ENCODE measurements at places on chromosomes 6 and 20.

- no peak for DNase-seq
Measured at GRCh38 chr6:47105469-47106178, 63.5 kb upstream of the ADGRF1 start.

GRCh38 chr6:1047981-1048541 is 263.8 kb upstream of the FOXQ1 start:
- no peak for DNase-seq

DNA sequence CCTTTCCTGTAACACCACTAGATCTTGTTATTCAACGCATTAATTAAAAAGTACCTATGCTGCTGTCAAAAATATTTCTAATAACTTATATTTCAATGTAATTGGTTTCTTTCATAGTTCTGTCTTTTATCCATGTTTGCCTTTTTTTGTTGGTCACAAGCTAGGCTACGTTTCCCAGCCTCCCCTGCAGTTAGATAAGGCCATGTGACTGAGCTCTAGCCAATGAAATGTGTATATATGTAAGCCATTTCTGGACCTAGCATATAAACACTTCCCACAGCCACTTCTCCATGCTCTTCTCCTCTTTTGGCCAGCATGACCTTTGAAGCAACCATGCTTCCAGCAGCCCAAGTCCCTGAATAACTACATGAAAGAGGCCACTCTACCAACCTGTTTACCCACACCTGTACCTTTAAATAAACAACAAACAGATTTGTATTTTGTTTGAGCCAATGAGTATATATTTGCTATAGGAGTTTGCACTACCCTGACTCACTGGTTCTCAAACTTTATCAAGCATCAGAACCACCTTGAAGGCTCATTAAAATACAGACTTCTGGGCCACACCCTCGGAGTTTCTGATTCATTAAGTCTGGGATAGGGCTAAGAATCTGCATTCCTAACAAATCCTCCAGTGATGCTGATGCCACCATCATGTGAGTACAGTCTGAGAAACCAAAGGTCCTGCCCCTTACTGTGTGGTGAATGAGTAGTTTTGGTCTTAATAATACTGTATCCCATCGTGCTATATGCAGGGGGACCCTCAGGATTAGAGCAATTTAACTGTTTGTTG is 45.6 kb upstream of the BEND6 start:
- no peak for DNase-seq

DNA sequence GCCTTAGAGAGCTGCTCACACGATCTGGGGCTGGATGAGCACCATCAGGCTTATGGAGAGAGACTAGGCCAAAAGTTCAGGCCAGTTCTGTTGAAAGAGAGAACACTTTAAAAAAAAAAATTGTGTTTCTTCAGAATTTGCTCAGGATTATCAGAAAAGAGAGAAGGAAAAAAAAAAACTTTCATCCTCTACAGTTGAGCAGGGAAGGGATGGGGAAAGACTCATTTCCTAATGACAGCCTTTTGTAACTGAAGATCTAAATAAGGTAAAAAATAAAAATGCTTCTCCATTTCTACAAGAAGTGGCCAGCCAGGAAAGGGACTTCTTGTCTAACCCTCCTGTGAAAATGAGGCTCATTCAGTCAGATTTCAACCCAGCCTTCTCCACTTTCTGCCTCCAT is 134.8 kb downstream of the LY86 start:
- no peak for DNase-seq

DNA sequence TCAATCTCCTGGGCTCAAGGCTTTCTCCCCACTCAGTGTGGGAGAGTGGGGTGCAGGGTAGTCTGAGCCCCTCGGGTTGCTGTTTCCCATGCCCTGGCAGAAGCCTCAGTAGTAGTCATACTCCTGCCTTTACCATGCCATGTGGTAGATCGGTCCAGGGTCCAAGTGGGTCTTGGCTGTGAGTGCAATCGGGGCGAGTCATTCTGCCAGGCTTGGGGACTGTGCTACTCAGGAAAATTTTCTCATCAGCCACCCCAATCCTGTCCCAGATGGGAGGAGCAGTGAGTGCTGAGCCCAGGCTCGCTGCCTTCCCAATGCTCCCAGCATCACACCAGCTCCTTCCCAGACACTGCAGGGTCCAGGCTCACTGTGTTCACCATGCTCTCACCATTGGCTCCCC is 10.7 kb upstream of the RAET1L start:
- DNase-seq = no peak

DNA sequence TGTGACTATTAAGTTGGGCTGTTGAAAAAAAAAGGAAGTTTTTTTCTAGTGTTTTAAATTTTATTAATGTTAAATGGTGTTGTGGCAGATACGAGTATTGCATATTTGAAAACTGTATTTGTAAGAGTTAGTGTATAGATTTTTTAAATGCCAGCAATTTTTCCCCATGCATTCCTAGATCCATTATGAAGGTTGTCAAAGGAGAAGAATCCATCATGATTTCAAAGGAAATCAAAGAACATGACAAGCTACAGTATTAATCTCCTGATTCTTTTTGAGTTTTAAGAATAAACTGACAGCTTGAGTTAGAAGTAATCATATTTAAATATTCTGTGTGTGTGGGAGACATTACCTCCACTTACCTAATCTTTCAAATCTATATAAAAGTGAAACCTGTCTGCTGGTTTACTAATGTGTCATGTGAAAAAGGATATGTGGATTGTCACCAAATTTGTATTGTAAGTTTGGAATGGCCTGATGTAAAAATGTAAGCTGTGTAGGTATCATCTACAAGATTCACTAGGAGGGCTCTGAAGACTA is 111.0 kb upstream of the HS3ST5 start:
- no peak for DNase-seq

DNA sequence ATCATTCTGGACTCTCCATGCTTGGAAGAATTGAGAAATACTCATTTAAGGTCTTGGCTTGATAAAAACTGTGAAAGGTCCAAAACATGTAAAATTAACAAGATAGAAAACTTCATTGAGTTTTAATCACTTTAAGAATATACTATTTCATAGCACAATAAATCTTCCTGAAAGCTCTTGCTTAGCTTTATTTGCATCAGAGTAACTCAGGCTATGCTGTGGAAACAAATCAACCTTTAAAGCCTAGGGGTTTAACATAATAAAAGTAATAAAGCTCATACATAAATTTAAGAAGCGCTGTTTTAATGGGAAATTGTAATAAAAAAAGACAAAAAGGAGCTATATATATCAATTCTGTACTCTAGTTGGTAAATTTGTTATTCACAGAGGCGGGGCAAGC is 77.2 kb upstream of the PTCHD4 start:
- DNase-seq = no peak

- DNase-seq = no peak
Measured at GRCh38 chr6:45567879-45568278, 190.1 kb upstream of the SUPT3H start.

DNA sequence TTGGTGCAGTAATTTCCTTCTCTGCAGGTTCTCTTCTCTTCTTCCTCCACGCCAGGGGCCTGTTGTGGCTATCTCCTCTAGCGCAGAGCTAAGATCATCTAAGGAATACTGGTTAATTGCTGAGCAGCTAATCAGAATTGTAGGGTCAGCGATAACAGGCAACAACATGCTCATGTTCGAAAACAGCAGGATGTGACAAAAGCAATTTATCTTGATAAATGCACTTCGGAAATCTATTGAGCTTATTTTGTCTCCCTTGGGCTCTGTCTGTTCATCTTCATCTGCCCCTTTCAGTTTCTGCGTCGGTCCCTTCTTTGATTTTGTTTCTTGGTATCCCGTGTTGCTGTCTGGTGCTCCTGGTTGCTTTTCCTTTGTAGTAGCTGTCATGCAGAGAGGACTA is 67.3 kb upstream of the MAP3K7 start:
- no peak for DNase-seq

GRCh38 chr20:54172532-54172855 is 1.3 kb downstream of the CYP24A1 start:
- DNase-seq = no peak

- DNase-seq = no peak
Measured at GRCh38 chr20:23023621-23024177, 11.4 kb upstream of the SSTR4 start.

- DNase-seq = no peak
Measured at GRCh38 chr20:36214684-36215256, 21.5 kb upstream of the AAR2 start.

GRCh38 chr6:4355241-4355640 is 219.9 kb upstream of the ECI2 start:
- DNase-seq = no peak

DNA sequence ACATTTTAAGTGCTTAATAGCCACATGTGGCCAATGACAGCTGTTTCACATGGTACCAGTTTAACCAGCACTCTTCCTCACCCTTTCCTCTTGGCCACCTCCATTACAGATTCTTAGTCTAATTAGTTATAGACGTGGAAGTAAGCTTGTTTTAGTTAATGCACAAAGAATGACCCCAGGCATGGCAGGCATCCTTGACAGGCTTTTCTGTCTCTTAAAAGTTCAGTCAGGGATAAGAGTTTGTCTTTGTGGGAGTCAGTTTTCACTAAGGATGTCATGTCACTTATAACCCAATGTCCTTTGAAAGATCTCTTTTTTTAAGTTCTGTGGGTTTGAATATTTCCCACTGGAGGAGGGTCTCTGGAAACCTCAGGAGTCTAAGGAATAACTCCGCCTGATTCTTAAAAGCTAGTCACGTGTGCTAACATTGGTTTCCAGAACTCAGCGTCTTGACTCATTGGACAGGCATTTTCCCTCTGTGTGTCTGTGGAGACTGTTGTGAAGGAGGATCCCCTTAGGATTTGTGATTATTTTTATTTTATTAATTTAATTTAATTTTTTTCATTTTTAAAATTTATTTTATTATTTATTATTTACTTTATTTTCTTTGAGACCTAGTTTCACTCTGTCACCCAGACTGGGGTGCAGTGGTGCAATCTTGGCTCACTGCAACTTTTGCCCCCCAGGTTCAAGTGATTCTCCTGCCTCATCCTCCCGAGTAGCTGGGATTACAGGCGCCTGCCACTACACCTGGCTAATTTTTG is 171.4 kb downstream of the ZFAND3 start:
- no peak for DNase-seq

GRCh38 chr6:84150705-84151104 is 76.7 kb downstream of the CEP162 start:
- DNase-seq = no peak

GRCh38 chr20:50368813-50369224 is 141.4 kb upstream of the PTPN1 start:
- no peak for DNase-seq

- DNase-seq = no peak
Measured at GRCh38 chr6:32852018-32852843, 1.3 kb downstream of the TAP1 start.

DNA sequence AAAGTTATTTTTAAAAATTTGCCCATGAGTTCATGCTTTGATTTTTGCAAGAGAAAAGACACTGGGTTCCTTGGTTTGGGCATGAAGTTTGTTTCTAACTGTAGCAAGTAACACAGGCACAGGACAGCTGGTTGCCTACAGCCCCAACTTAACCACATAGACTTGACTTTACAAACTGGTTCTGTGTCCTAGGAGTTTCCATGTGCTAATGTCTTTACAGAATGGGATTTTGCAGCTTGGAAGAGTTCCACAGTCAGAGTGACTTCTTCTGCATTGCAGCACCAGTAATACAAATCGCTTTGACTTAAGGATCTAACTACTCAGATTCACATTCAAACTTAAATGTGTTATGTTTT is 44.3 kb downstream of the OR2B2 start:
- DNase-seq = no peak

DNA sequence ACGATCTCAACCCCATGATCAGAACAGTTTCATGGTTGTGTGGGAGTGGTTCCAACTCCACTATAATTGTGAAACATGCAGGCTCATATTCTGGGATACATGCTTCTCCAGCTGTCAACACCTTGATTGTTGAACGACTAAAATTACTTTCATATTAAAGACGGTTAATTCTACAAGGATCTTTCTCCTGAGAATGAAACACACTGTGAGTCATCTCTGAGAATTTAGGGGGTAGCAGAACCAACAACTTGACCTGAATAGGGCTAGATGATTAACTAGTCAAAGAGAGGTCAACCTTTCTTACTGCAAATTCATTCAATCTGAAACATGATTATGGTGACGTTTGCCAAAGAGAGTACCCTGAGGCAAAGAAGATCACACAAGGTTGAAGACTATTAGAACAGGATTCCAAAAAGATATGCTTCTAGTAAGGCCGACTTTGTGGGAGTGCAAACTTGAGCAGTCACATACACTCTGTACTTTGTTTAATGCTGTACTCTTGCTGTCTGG is 175.2 kb upstream of the CITED2 start:
- DNase-seq = no peak

DNA sequence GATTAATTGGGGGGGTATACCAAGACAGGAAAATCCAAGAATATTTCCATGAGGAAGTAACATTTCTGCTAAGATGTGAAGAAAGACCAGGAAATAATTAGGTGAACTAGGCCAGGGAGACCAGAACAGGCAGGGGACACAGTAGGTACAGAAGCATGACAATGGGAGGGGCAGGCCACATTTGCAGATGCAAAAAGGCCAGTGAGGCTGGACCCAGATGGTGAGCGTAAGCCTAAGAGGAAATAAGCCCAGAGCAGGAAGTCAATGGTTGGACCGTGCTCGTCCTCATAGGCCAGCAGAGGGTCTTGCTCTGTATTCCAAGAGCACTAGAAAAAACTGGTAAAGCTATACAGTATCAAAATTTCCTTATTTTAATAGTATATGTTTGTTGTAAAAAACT is 9.4 kb downstream of the CEP162 start:
- DNase-seq = no peak

DNA sequence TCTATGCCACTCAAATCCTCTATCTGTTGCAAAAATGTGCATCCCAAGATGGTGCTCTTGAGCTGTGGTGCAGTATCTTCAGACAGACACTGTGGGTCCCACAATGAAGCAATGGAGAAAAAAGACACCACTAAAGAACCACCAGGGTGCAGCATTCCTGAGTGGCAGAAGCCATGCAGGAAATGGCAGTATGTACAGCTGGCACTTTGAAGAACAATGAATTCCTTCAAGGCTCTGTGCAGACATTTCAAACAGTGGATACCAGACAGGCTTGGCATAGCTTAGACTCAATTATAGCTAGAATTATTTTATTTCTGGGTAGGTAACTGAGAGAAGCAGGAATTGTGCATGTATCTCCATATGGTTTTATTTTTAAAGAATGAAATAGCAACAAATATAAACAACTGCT is 24.0 kb upstream of the HDAC2 start:
- no peak for DNase-seq

GRCh38 chr6:147664092-147664491 is 155.6 kb downstream of the SAMD5 start:
- DNase-seq = no peak
